G401 (cell line): ENCODE measurements at places on chromosomes 5 and 9.

GRCh38 chr5:141547488-141547887, 58.6 kb downstream of the PCDHGC5 start:
- DNase-seq, result no peak

- peak; percentile 9 for DNase-seq
These were observed 171.2 kb upstream of the ACTBL2 start for GRCh38 chr5:57653636-57654290.

DNA sequence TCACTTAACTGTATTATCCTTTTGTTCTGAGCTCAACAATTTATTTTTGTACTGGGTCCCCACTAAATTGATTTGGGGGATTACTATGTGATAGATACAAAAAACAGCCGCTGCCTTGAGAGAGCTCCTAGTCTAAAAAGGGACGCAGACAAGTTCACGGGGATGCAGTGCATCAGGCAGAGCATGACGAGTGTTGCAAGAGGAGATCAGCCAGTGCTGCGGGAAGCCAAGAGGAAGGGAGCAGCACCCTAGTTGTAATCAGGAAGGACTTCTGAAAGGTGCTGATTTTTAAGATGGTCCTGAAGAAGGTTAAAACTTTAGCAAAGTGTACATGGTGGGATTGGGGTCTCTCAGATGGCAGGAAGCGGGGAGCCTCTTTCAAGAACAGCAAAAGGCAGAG, 15.8 kb downstream of the GALNT10 start:
- no peak for DNase-seq

DNA sequence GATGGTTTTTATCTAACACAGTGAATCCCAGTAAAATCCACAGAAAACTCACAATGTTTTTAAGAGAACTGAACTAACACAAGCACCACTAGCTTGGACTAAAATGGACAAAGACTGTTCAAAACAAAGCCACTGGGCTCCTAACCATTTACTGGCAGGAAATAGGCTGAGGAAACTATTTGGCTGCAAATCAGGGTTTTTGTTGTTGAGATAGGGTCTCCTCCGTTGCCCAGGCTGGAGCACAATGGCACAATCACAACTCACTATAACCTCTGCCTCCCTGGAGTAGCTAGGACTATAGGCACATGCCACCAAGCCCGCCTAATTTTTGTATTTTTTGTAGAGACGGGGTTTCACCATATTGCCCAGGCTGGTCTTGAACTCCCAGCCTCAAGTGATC, 99.7 kb downstream of the THBS4 start:
- DNase-seq, result no peak

GRCh38 chr5:38414348-38414747, 142.1 kb downstream of the LIFR start:
- DNase-seq, result no peak

GRCh38 chr5:27810458-27810857, 772.1 kb upstream of the CDH9 start:
- DNase-seq, result no peak

DNA sequence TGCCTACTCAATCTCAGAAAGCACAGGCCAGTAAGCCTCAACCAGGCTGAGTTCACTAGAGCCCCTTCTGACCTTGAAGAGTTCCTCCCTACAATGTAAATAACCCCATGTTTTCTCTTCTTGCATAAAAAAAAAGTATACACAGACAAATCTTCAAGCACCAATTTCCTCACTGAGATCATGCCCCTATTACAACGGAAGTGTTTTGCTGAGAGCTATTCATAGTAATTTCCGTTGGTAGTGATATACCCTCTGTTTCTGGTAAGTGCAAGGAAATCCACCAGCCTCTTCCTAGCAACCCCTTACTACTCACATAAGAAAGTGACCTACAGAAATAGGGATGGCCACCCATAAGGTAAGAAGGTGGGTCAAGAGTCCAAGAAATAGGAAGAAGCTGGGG, 76.4 kb upstream of the TARS1 start:
- DNase-seq, result no peak

DNA sequence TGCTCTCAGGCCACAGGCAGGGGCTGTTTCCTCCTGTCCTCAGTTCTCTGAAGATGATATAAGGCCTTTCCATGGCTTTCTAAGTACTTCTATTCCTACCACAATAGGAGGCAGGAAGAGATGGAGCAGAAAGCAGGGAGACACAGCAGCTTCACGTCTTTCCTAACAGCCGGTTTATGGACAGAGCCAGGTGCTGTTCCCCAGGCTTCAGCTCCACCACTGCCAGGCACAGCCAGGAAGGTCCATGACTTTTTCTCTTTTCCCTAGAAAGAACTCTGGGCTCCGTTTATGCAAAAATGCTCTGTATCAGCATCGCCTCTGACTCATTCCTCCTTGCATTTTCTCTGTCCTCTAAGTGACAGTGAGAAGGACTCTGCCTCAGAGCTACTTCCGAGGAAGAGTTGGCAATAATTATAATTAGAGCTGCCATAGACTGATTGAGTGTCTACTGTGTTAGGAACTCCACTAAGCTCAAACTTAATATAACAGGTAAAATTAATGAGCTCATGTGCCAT, 478.5 kb downstream of the RASEF start:
- no peak for DNase-seq

DNA sequence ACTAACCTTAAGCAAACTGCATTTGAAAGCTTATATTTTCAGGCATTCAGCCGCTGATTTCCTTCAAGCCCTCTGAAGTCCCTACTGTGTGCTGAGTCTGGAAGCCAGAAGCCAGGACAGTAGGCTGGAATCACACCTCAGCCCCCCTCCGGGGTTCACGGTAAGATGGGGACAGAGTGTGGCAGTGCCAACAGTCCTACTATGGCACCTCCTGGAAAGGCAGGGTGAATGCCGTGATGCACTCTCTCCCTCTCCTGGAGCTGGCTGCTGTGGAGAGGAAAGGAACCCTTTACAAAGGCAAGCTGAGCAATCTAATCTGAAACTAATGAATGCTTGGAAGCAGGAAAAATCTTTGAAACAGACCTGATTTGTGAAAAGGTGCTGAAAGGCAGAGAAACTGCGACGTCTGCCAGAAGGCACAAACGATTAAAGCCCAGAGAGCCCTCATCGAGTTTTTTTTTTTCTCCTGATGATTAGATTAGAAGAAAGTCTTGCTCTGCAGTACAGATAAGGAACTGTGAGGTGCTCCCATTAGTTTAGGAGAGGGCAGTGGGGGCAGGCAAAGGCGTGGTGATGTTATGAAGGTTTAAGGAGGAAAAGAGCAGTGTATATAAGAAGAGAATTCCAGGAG, 21.0 kb downstream of the ANKH start:
- DNase-seq, result no peak

GRCh38 chr9:16417161-16417560, 453.3 kb downstream of the BNC2 start:
- DNase-seq, result no peak

- no peak for DNase-seq
These were observed 28.6 kb downstream of the PTPDC1 start for GRCh38 chr9:94112716-94113465.

DNA sequence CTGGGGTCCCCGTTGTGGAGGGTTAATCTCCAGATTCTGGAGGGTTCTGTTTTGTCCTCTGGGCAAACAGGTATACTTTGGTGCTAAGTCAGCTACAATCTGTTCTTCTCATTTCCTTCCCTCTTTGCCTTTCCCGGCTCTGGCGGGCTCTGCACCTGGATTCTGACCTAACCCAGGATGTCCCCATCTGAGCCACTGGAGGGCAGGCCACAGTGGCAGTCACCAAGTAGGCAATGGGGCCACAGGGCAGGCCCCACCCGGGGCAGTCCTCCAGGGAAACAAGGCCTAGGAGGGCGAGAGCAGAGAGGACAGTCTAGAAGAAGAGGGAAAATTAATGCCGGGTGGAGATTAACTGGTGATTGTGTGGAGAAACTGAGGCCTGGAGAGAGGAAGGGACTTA, 40.4 kb upstream of the HRH2 start:
- DNase-seq, result no peak
